ENCODE measurements at places on chromosomes 16 and 17.
A peak's percentile ranks its signal among the peaks of the same experiment; 100 is the strongest.

DNA sequence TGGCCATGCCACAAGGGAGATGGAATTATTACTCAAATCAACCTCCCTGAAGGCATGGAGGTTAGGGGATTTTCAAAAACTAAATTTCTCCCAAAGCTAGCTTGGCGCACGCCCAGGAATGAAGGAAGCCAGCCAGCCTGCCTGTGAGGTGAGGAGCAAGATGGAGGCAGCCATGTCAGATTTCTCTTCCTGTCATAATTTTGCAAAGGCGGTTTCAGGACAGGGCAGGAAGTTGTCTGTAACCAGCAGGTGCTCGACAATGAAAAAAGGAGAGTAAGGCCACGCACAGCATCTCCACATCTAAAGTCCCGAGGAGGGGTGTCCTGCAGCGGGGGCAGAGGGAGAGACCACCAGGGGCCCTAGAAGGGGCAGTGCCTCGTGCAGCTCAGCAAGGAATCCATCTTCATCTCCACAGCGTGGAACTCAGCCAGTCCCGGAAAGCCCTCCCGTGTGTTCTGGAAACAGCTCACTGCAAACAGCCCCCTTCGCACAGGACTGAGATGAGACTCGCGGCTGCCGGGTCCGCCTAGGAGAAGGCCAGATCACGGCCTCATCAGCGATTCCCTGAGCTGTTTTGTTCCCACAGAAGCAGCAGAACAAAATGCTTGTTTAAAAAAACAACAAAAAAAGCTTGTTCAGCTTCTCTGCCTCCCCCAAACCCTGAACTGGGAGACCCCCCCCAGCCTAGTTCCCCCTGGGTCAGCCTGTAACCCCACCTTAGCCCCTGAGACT lies 47.8 kb downstream of the SLC7A5 start:
- no peak for DNase-seq

DNA sequence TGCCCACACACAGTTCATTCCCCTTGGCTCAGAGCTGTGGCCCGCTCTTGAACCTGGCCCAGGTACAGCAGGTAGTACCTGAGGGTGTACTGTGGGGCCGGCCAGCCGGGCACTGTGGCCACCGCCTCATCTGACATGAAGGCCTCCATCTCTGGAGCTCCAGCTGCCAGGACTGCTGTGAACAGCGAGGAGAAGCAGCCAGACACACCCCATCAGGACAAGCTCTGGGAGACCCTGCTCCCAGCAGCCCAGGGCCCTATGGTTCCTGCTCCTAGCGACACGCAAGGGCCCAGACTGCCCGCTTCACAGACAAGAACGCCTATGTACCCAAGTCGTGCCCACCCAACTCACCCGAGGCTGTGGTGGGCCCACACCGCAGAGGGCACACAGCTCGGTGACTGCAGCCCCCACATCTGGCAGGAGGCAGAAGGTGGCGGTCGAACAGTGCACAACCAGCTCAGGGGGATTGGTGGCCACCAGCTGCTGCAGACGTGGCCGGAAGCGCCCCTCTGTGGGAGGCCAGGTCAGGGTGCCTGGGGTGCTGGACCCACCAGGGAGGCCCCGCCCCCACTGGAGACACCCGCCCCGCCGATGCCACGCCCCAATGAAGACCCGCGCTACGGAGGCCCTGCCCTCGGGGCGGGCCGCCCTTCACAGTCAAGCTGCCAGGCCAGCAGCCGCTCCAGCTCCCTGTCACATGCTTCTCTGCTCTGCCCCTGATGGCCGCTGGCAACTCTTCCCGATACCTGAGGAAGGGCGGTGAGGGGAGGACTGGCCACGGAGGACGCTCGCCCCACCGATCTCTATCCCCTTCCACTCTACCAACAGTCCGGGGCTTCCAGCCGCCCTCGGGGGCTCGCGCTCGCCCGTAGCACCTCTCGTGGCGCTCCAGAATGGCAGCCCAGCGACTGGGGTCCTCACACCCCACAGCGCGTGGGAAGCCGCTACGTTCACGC lies 1.1 kb upstream of the STUB1 start:
- no peak for DNase-seq

GRCh38 chr17:56751145-56751738 lies 82.5 kb downstream of the C17orf67 start:
- no peak for DNase-seq

DNA sequence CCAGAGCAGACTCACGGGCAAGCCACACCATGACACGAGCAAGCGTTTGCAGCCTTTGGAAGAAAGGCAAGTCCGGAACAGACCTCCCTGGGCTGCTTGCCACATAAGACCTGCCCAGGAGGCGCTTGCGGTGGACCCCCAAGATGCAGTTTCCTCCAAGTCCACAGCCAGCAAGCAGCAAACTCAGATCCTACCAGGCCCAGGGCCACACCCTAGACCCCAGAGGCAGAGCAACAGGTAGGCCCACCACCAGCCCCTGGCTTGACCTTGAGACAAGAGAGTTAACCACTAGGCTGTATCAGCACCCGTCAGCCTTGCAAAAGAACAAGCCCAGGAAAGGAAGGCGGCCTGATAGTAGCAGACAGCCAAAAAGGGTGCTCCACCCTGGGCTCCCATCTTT lies 2.3 kb downstream of the FAAP100 start:
- no peak for DNase-seq

DNA sequence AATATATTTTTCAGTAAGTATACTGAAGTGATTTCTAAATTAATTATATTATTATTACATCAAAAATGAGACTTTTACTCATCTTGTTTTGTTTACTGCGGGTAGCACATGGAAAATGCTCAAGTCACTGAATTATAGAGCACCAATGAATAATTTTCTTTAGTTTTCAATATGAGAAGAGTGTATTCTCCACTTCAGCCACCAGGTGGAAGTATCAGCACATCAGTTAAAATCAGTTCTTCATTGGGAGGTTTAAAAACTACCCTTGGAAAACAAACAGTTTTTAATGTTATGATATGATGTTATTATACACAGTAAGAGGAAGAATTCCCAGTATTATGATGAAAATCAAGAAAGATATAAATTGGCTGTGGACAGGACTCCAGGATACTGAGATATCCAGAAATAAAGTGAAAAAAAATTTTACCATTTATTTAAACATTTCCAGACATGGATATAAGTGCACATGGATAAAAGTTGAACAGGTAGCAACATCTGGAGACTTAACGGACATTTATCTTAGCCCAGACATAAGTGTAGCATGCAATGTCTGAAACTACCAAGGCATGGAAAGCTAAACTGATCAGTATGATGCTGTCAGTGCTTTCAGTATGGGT lies 467.3 kb downstream of the KCNJ2 start:
- peak; percentile 44 for DNase-seq

DNA sequence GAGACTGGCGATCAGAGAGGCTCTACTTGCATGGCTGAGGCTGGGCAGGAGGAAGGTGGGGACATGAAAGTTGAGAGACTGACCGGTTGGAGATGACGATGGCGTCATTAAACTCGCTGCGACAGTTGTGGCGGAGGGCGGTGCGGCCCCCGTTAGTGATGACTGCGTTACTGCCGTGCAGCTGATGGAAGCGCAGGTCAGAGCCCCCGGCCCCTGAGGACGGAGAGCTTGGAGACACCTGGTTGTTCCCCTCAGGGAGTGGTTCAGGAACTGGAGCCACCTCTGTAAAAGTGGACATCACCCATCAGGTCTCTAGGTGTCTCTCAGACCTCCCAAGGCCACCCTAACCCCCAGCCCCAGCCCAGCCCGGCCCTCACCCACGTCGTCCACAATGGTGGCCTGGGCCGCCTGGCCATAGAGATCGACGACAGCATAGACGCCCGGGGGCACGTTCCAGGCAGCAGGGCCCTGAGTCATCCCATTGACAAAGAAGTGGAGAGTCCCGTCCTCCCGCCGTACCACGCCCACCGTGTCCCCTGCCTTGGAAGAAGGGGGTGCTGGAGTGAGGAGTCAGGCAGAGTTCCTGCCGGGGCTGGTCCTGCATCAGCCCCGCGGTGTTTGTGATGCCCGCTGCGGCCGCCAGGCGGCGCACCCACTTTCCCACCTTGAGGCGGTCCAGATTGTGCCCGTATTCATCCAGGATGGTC lies 5.3 kb downstream of the NEURL4 start:
- DNase-seq, result no peak

DNA sequence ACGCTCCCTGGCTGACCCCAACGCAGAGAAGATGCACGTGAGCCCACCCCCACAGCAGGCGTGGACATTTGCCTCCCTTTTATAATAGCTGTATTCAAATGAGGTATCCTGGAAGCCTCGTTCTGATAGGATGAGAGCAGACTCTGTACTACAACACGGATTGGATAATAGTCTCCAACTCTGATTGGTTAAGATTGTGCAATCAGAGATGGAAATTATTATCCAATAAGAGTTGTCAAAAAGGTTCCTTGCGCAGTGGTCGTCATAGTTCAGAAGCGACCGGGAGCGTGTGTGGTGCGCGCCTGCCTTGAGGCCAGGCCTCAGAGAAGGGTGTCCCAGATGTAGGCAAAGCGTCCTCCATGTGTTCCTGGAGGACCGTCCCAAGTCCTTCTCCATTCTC lies 104.6 kb downstream of the USP22 start:
- DNase-seq, result no peak

- DNase-seq, result no peak
Measured at GRCh38 chr17:59376506-59376905, 45.1 kb downstream of the YPEL2 start.

GRCh38 chr17:13302419-13302818 lies 284.6 kb upstream of the ELAC2 start:
- no peak for DNase-seq

DNA sequence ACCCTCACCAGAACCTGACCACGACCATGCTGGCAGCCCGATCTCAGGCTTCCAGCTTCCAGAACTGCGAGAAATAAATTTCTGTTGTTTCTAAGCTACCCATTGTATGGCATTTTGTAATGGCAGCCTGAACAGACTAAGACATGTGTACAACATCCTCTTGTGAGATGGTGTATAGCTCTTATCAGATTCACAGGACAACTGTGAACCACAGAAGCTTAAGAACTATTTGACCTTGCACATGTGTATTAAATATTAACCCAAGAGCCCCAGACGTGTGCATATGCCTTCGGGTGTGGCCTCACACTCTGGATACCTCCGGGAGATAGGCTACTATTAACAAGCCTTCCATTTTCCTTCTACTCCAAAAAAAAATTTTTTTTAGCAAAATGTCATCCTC lies 248.9 kb downstream of the SLC39A11 start:
- DNase-seq, result no peak

GRCh38 chr16:66462912-66463311 lies 35.8 kb downstream of the BEAN1 start:
- no peak for DNase-seq

DNA sequence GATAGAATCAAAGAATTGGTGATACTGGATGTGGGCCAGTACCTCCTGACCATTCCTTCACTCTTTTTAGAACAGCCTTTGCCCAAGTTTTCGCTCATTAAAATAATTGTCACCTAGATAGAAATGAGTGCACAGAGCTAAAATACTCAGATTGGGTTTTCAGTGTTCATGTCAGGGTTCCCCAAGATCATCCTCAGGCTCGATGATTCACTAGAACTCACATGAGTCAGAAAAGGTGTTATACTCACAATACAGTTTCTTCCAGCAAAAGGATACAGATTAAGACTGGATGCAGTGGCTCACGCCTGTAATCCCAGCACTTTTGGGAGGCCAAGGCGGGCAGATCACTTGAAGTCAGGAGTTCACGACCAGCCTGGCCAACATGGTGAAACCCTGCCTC lies 19.9 kb downstream of the ERCC4 start:
- DNase-seq, result no peak

DNA sequence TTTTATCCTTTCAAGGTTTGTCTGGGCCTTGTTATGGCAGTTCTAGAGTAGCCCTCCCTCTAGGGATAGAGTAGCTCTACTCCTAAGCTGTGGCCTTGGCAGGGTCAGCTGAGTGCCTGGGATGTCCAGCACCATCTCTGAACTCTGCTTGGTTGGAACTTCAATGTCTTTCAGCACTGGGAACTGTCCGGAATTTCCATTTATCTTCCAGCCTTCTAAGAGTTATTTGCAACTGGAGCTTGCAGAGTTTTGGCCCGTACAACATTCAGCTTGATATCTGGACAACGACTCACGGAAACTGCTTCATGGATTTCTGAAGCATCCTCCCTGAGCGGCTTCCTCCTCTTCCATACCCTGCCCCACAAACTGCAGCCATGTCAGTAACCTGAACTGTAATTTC lies 22.9 kb downstream of the MMD start:
- no peak for DNase-seq
